NK-92 treated with Interleukin-12 subunit alpha and Interleukin-12 subunit beta, amount 100 ng/mL, for 24 hours (cell line): ENCODE measurements at places on chromosomes 11 and 22.

- DNase-seq, result no peak
These were observed 4.9 kb downstream of the ZFTA start for GRCh38 chr11:63763496-63764339.

GRCh38 chr11:100445231-100445735 lies 241.8 kb upstream of the ARHGAP42 start:
- no peak for DNase-seq

- DNase-seq, result no peak
These were observed 208.8 kb downstream of the DCDC1 start for GRCh38 chr11:31160504-31161422.

- no peak for DNase-seq
These were observed 5.9 kb upstream of the IFITM3 start for GRCh38 chr11:326592-326841.

GRCh38 chr11:63505857-63506528 lies at the start of gene LGALS12:
Gene LGALS12 (plus strand): TSS chr11:63506084. CDS start chr11:63506459, 375 bp downstream.
- DNase-seq, result no peak

DNA sequence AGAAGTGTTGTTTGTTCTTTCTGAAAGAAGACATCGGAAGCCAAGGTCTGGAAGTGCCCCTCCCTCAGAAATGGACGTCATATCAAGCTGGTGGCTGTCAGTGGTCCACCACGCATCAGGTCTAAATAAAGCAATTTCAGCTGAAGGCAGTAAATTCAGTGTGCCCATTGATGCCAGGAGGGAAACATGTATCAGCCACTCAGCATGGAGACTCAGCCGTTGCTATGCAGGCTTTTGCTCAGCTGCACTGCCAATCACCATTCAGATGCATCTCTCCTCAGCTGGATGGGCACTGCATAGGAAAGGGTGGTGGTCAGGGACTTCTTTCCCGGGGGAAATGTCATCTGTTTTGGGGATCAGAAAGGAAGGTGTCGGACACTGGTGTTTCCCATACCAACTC lies 878.2 kb downstream of the NTM start:
- DNase-seq, result no peak
